NCI-H1436 (cell line): ENCODE measurements at places on chromosomes 5 and 9.

DNA sequence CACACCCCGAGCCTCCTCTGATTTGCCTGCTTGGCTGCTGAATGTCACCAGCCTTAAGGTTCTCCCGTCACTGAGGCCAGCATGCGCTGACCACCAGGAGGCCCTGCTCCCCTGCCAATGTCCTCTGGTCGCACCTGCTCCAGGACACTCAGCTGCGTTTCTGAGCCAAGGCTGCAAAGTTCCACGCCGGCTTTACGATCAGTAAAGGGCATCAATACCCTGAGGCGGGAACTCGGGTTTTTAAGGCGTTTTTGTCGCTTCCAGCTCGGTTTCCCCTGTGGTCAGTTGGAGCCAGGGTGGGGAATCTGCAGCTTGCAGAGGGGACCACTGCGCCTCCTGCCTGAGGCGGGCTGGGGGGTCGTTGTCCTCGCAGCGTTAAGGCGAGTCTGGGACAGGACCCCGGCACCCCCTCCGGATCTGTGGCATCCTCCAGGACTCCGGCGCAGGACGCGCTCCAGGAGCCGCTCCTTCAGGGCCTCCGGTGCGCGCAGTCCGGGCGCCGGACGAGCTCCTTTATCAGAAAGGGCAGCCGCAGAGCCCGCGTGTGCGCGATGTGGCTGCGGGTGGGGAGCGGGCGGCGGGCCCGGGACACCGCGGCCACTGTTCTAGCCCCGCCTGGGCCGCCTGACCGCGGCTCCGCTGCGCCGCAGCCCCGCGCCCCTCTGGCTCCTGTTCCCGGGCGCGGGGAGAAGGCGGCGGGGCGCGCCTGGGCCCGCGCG lies 24.1 kb upstream of the FLT4 start:
- DNase-seq = no peak

- no peak for DNase-seq
Measured at GRCh38 chr9:34097865-34098264, 28.6 kb downstream of the DCAF12 start.

DNA sequence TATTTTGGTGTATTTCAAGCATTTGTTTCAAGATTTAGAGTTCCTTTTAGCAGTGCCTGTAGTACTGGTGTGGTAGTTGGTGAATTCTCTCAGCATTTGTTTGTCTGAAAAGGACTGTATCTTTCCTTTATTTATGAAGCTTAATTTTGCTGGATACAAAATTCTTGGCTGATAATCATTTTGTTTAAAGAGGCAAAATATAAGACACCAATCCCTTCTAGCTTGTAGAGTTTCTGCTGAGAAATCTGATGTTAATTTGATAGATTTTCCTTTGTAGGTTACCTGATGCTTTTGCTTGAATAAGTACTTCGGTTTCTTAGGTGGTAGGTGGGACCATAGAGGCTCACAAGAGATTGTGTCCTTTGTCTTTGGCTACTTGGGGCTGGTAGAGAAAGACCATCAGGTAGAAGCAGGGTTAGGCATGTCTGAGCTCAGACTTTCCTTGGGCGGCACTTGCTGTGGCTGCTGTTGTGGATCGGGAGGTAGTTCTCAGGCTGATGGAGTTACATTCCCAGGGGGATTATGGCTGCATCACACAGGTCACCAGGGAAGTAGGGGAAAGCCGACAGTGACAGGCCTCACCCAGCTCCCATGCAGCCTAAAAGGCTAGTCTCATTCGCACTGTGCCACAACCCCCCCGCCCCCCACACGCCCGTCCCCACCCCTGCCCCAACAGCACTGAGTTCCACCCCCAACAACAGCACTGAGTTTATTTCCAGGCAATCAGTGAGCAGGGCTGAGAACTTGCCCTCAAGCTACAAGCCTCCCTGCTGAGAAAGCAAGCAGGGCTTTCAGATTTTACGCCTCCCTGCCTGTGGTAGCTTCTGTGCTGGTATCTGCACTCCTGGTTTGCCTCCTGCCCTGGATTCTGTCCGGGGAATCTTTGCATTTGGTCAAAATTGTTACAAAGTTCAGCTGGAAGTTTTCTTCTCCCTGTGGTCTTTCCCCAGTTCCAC lies 127.1 kb upstream of the GLRA1 start:
- no peak for DNase-seq

DNA sequence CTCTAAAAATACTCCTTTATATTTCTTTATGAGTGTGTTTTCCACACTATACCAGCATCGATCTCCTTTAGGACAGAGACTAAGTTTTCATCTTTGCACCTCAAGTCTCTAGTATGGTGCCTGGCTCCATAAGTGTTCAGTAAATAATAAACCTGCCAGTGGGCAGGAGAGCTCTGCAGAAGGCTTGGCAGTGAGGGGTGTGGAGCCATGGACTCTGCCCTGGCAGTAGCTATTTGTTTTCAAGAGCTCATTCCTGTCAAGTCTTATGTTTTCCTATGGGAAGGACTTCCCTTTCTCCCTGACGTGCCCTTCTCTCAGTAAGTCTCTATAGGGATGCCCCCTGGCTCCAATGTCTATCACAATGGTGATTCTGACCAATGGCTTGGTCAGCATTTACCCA lies 252.2 kb downstream of the PIK3R1 start:
- DNase-seq = no peak

GRCh38 chr9:107489144-107489673 lies 360 bp downstream of the KLF4 start:
- DNase-seq = no peak

DNA sequence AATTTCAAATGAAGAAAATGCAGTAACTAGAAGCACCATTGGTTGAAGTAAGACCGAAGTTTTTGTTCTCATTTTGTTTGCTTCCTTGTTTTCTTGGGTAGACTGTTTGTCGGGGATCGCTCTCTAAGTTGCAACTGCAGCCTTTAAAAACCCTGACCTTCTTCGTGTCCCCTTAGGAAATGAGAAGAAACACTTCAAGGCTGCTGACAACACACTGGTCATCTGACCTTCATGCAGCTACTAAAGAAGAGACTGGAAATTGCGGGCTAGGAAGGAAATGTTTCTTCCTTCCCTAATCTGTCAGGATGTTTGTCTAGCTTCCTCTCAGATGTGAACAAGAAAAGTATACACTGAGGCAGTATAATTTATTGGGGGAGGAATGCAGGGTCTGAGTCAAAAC lies 50.7 kb upstream of the CHSY3 start:
- DNase-seq = no peak

DNA sequence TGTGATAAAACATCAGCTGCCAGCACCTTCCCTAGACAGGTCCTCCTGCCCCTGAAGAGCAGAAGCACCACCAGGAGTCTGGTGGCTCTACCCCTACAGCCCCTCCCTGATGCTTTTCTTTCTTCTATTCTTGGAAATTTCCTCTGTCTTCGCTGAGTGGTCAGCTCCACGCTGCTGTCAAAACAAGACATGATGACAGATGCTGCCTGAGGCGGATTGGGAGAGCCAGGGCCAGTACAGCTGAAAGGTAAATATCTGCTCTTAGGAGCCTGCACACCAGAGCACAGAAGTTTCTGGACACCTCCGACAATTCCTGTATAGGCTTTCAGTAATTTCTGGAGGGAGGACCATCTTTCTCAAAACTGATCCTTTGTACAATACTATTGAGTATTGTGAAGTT lies 4.7 kb upstream of the OR1Q1 start:
- no peak for DNase-seq
